Activated T-cell treated with anti-CD3 and anti-CD28 coated beads, Interleukin-2, amount 50 U/mL, for 72 hours (primary cell): ENCODE measurements at places on chromosomes 1 and 21. TPM values are rescaled to one million over a fixed set of nuclear protein-coding genes. Genes with fewer than 3 reads are reported as not detected.

Gene TCHHL1
- total RNA-seq: not detected

Gene LRRC53
- not detected for total RNA-seq

Gene LDLRAD2
- 0.05 TPM for total RNA-seq

Gene OR2M3
- not detected for total RNA-seq

Gene C1orf226
- total RNA-seq: 0.26 TPM

Gene NES
- not detected for total RNA-seq

Gene CD48
- 220 TPM for total RNA-seq

Gene KRTAP12-2
- total RNA-seq: not detected

Gene CHRM3
- total RNA-seq: 0.50 TPM

Gene LCE1B
- total RNA-seq: not detected

Gene EDARADD
- 1.9 TPM for total RNA-seq

Gene GREM2
- total RNA-seq: 1.4 TPM

Gene NIBAN1
- 53.0 TPM for total RNA-seq

Gene GPR37L1
- not detected for total RNA-seq

Gene AGT
- not detected for total RNA-seq

DNA sequence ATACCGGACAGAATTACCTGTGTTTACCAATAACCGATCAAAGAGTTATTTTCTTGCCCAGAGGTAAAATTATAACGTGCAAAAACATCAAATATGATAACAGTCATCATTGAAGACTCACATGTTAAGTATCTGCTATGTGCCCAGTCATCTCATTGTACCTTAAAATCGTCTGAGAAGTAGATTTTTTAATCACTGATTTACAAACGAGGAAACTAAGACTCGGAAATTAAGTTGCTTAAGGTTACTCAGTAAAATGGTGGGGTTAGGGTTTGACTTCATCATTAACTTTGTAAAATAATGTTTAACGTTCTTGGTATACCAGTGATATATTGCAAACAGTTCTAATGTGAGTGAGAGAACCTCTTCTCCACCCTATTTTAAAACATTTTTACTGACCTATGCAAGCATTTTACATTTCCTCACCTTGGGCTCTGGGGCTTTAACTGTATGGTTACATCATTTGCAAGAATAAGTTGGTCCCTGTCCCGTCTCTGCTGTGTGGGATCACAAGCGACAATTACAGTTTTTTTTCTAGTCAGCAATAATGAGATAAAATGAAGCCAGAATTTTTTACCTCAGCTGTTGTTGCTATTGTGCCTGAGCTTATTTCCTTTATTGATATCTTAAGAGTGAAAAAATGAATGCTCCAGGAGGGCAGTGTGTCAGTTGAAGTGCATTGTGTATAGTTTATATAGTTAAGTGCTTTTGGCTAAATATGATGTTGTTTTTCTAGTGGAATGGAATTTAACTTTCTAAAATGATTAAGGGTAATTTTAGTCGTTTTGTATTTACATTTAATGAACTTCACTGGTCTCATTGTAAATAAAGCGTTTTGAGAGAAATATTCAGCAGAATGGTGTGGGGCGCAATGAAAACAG lies 2.7 kb downstream of the RPRD2 start:
- no peak for DNase-seq

DNA sequence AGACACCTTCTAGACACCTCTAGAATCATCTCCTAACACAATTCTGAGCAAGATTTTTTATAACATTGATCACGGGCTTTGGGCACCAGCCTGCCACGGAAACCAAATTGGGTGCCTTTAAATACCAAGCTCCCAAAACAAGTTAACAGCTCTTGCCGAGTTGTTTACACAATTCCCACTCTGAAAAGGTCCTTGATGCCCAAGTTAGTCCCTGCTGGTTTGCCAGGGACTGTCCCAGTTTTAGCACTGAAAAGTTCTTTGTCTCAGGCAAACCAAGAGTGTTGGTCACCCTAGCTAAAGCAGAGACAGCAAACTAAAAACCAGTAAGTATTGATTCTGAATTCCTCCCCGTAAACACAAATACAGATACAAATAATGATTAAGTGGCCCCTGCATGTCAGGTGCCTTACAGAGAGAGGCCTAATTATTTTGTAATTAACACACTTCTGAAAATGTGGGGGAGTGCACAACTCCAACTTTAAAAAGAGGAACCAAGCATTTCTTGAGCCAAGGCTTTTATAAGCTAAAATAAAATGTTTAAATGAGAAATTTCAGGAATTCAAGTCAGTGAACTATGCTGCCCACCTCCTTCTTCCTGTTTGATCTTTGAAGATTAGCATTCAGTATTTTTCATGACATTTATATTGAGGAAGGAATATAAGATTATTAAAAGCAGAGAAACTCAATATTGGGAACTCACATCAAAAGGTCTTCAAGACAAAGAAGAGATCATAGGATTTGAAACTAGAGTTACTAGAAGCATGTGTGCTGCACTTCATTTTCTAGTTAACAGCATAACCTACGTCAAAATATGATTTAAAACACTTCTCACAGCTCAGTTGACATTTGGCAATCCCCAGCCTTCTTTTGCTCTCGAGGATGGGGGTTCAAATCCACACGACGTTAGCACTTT lies 9.0 kb upstream of the UBE2U start:
- no peak for DNase-seq

GRCh38 chr1:177341773-177342172 lies 171.0 kb downstream of the BRINP2 start:
- no peak for DNase-seq

- no peak for DNase-seq
Observed at GRCh38 chr1:238329671-238330070, 438.9 kb upstream of the ZP4 start.

- DNase-seq: peak; percentile 79
Observed at GRCh38 chr1:20194757-20195461, 8.6 kb upstream of the PLA2G2C start.

- no peak for DNase-seq
Observed at GRCh38 chr1:59596956-59597355, 217.8 kb upstream of the HOOK1 start.

- DNase-seq: no peak
Observed at GRCh38 chr1:71853360-71853759, 429.0 kb downstream of the NEGR1 start.

DNA sequence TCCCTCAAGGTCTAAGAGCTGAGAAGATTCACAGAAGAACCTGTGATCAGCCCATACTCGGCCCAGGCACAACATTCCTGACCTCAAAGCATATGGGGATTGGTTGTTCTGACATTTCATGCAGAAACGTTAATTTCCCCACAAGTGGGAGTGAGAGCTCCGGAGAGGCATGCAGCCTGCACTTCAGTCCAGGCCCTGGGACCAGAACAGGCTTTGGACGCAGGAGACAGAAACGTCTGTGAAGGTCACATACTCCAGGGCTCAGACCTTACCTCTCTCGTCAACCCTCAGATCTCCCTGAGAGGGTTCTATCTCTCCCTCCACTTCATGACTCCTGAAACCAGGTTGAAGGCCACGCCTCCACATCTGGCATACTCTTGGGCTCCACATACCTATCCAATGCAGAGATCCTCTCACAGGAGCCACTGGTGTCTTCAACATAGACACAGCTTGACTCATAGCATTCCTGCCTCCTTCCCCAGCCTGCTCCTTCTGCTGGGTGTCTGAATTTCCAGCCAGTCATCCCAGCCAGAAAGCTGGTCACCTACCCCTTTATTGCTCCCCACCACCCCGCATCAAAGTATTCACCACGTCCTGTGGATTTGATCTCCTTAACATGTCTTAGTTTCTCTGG lies 149.2 kb downstream of the OMA1 start:
- no peak for DNase-seq

- no peak for DNase-seq
Observed at GRCh38 chr1:44293761-44294315, 61.2 kb downstream of the ERI3 start.

GRCh38 chr1:200362421-200362820 lies 47.4 kb downstream of the ZNF281 start:
- no peak for DNase-seq

DNA sequence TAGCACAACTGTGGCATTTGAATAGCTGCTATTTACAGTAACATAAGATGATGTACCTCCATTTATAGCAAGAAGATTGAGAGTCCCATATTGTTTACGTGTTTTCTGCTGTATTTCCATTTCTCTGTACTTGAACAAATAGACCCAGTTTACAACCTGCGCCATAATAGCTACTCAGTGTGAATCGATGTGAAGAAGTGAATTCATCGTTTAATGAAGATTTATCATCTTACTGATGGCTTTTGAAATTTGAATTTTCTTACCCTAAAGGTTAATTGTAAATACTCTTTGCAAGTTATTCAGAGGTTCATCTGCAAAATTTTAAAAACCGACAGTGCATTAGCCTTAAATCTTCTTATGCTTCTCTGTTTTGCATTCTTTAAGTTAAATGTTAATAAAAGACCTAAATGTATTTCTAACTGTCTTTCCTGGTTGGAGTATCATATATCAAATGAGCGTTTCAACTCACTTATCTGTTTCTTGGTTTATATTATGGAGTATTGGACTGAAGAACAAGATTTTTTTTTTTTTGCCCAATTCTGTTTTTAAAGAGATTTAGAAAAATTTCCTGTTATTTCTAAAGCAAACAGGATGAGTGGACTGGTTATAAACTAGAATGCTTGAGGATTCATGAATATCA lies 2.2 kb downstream of the MACO1 start:
- DNase-seq: no peak

- DNase-seq: no peak
Observed at GRCh38 chr1:9010781-9011323, 15.4 kb downstream of the SLC2A7 start.

DNA sequence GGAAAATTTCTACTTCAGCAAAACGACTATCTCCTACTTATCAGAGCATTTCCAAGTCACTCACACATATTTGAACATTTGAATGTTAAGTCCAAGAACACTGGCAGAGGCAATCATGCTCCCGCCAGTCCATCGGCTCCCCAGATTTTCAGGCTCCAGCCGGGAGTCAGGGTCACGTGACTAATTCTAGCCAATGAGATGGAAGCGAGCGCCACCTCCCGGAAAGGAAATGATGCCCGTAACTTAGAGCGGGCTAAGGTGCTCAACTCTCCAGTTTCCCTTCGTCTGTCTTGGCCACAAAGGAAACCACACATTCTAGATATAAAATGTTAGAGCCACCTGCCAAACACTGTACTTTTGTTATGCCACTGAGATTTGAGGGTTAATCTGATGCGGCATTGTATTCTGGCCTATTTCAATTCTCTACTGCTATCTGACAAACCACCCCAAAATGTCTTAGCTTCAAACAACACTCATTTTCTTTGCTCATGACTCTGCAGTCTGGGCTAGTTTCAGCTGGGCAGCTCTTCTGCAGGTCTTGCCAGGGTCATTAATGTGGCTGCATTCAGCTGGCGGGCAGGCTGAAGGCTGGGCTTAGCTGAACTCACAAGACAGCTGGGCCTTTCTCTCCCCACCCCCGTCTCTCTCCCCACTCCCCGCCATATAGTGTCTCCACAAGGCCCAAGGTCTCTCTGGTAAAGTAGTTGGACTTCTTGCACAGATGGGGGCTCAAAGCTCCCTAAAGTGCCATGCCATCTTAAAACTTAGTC lies 16.5 kb upstream of the LHX4 start:
- peak; percentile 72 for DNase-seq

DNA sequence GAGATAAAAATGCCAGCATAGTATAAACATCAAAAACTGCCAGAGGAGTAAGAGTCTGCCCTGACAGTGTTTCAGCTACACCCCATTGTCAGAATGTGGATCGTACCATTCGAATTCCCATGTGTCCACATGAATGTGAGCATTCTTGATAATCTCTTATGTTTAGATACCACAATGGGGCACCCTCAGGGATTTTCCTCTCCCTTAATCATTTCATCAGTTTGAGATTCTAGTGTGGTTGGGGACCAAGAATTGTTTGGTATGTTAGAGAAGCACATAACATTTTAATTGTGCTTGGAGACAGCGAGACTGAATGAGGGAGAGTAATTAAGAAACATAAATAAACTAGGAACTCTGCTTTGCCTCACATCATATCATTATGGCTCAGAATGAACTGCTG lies 120.2 kb downstream of the ZC3H11B start:
- no peak for DNase-seq

DNA sequence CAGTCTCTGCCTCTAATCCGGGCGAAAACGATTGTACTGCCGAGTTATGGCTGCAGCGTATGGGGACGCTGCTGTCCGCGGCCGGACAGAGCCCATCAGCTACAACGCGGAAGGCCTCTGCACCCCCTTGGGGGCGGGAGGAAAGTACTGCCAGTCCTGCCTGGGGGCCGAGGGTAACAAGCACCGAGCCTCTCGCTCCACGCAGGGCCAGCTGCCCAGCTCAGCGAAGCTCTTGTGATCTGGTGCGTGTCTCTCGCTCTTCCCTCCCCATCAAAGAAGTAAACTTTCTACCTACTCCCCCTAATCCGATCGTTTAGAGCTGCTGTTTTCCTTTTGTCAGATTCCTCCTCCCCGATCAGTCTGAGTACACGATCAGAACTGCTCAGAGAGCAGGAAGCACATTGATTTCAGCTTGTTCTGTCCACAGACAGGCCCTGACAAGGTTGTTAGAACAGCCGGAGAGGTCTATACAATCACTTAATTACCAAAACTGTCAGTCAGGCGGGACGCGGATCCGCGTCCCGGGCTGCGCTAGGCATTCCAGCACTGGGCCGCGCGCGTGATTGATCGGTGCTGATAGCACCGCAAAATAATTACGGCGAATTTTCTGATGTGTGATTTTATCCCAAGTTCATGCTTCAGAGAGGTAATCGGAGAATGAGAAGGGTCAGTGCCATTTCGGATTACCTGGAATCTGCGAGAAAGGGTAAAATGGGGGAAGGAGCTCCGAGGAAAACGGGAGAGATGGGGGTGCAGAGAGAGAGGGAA lies 8.7 kb upstream of the BARHL2 start:
- no peak for DNase-seq
